ENCODE measurements at places on chromosomes 7 and 10.

DNA sequence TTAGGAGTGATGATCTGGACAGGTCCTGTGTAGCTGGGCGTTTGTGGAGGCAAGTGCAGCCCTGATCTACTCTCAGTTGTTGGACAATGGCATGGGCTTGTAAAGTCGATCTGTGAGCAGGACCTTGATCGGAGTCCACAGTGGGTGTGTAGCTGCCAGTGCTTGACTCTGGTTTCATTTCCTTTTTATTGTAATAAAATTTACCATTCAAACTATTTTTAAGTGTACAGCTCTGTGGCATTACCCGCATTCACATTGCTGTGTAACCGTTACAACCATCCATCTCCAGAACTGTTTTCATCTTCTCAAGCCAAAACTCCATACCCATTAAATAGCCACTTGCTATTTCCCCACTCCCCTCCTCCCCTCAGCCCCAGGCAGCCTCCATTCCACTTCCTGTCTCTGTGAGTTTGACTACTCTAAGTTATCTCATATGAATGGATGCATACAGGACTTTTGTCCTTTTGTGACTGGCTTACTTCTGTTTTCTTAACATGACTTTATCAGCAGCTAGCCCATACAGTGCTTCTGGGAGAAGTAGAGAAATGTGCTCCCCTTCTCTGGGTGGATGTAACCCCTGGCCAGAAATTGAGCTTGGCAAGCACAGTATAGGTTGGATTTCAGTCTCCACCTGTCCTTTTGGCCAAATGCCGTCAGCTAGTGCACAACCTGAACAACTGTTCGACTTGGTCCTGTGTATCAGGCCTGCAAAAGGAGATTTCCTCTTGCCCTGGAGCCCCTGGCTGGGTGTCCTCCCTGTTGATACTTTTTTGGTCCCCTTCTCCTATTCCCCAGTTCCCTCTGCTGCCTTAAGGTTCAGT, 180.0 kb downstream of the LRMDA start:
- DNase-seq, result no peak

DNA sequence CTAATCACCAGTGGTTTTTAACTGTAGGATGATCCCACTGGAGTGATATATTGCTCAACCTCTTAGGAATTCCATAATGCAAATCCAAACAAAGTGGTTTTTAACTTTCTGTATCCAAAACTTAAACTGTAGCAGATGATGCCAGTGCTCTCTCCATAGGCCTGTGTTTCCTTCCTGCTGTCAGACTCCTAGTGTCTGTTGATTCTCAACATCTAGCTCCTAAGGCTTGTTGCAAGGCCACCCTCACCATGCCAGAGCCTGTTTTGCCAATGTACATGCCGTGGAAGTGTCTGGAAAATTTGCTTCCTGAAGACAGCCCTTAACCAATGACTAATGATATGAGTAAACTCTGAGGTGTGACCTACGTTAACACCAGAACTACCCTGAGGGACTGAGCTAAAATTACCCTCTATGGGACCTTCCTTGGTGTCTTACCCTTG, 39.3 kb downstream of the C1GALT1 start:
- DNase-seq, result no peak

- no peak for DNase-seq
These were observed 14.9 kb upstream of the SLIT1 start for GRCh38 chr10:97200616-97201015.

- no peak for DNase-seq
These were observed 49.4 kb downstream of the VCL start for GRCh38 chr10:74047304-74047703.

DNA sequence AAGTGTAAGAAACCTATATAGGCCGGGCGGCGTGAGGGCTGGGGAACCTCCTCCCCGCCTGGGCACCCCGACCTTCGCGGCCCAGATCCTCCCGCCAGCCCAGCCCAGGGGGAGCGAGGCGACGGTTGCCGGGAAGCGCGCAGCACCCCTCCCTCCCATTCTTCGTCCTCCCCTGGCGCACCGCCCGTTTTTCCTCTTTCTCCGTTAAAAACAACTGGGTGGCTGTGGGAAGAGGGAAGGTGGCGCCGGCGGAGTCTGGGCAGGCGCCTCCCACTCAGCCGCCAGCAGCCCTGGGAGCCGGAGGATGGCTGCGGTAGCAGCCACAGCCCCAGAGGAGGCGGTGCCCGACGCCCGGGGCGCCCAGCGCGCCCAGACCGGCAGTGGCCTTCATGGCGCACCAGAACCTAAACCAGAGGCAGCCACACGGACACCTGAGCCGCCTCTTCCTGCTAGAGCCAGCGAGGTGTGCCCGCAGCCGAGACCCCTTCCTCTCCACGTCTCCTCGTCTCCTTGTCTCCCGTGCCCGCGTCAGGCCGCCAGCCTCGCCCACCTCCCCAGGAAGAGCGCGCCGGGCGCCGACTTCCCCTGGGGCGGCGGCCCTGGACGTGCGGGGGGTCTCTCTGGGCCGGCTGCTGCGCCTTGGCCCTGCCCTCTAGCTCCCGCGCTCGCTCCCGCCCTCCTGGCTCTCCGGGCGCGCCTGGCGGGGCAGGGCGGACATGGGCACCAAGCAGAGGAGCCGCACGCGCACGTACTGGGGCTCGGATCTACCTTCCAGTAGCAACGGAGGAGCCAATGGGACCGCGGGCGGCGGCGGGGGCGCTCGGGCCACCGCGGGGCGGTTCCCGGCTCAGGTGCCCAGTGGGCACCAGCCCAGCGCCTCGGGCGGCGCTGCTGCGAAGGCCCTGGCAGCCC, 32.8 kb upstream of the SFTPD start:
- no peak for DNase-seq

DNA sequence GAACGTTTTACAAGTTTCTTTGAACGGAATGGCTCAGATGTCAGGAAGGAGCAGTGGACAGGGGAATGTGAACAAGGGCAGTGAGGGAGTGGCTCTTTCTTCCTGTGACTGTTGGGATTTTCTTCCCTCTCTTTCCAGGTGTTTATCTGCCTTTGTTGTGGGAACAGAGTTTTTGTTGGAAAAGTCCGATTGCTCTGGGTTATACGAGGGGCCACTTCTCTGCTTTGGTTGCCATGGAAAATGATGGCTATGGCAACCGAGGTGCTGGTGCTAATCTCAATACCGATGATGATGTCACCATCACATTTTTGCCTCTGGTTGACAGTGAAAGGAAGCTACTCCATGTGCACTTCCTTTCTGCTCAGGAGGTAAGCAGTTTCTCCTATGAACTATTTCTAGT, 41.4 kb downstream of the ZRANB1 start:
- no peak for DNase-seq

DNA sequence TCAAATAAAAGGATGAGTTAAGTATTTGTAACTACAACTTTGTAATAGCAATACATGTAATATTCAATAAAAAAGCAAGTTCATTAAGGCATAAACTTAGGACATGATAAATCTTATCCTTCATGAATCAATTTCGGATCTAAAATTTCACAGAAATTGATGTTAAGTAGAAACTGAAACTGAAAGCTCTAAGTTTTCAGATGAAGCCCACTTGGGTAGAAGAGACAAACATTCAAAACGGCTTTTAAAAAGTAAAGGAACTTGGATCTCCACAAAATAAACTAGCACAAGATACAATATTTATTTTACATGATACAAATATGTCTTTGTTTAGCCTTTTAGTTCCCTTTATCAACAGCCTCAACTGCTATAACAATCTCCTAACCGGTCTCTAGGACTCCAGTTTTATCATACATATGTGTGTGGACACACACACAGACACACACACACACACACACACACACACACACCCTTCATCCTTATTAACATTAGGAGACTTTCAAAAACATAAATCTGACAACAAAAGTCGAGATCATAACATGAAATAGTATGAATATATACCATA, 83.7 kb downstream of the USP6NL start:
- no peak for DNase-seq

- DNase-seq, result no peak
These were observed 114.6 kb downstream of the ITIH5 start for GRCh38 chr10:7551950-7552716.

DNA sequence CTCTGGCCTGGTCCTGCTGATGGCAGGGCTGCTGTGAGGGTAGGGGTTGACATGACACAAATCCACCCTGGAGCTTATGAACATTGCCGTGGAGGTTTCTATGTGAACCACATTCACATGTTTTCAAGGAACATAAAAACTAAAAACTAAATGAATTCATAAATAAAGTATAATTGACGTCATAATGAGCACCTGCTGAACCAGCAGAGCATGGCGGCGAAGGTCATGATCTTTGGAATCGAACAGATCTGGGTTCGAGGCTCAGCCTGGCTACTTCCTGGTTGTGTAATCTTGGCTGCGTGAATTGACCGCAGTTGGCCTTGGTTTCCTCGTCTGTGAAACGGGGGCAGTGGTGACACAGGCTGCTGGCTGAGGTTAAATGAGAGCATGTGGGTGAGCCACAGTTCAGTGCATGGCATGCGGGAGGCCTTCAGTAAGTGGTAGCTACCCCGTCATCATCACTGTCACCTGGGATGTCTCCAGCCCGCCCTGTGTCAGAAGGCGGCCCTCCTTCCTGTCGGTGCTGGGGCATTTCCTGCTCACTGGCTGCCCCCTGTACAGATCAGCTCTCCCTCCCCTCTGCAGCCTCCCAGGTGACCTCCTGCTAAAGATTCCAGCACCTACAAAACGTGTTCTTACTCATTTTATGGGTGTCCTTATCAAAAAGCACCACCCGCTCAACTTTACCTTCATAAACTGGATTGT, 190.3 kb upstream of the SHH start:
- no peak for DNase-seq

DNA sequence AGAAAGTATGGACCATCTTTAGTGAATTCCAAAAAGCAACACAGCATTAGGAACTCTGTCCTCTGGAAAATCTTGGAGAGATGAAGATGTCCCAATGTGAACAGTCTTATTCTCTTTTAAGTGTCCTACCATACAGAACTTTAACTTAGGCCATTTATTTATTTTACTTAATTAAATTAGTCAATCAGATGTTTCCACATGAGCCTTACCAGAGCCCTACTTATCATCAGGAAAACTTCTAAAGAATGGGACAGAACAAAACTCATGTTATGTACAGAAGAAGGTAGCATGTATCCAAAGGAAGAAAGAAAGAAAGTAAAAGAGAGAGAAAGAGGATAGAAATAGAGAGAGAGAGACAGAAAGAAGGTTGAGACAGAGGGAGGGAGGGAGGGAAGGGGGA, 276.4 kb downstream of the ETV1 start:
- no peak for DNase-seq

- DNase-seq, result no peak
These were observed 266.3 kb downstream of the RPS24 start for GRCh38 chr10:78299851-78300468.

DNA sequence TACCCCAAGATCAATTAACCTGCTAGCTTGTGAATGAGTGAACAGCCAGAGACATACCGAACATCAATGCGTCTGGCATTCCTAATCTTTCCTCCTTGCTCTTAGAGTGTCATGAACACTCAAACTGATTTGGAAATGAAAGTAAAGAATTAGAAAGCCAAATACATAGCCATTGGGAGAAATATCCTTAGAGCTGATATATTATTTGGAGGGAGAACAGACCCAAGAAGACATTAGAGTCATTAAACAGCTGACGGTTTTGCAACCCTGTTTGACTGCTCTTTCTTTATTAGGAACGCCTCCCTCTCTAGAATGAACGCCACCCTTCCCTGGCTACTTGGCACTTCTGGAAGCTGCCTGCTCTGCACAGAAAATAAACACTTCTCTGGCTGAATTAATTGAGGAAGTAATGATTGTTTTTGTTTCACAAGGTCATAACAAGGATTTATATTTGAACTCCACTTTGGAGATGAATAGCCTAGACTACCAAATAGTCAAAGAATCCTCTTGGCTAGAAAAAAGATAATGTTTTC, 42.8 kb downstream of the CTTNBP2 start:
- no peak for DNase-seq

DNA sequence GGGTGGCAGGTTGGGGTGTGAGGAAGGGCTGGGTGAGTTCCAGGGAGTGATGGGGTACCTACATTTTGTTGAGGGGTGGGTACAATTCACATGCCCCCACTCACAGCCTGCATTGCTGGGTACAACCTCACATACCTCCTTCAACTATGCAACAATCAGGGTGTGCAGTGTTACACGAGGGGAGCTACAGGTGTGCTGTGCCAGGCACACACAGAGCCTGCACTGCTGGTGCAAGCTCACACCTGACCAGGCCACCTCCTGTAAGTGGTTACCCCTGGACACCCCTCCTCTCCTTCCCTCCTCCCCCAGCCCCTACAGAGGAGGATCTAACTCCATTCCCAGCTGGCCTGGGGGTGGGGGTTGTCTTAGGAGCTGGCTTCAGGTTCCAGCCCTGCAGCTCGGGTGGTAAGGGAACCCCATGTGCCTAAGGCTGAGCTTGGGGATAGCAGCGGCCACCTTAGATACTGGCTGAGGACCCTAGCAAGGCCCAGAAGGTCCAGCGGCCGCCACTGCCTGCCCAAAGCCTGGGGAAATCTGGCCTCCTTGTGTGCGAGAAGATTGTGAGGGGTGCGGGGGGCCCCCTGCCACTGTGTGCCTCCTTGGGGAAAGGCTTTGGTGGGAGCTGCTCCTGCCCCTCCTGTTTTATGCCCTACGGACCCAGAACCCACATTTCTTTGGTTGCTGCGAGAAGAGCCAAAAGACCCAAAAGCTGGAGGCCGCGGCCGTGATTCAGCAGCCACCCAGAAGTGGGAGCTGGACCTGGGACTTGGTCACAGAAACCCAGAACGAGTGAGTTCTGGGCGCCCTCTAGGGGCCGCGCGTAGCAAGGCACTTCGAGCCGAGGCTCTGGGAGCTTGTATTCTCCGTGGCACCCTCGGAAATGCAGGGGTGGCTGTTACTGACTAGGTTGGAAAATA, 10.8 kb downstream of the TLX1 start:
- DNase-seq, result peak; percentile 84

GRCh38 chr10:79435271-79436065, 10.0 kb downstream of the ZCCHC24 start:
- DNase-seq, result no peak

All from stimulated activated CD4-positive, alpha-beta T cell treated with anti-CD3 and anti-CD28 coated beads, Interleukin-4, amount 100 ng/mL, for 1 hour (primary cell).